ENCODE measurements at places on chromosomes 13 and 19. TPM values are rescaled to one million over a fixed set of nuclear protein-coding genes. Genes with fewer than 3 reads are reported as not detected.

Gene IGFL3
- 0.49 TPM for total RNA-seq

Gene LILRB2
- total RNA-seq, result not detected

Gene PLA2G4C
- total RNA-seq, result 7.7 TPM

Gene FFAR1
- not detected for total RNA-seq

Gene MUC16
- not detected for total RNA-seq

Gene GZMM
- total RNA-seq, result not detected

Gene CGB7
- 0.16 TPM for total RNA-seq

Gene KLK4
- not detected for total RNA-seq

Gene ZNF155
- total RNA-seq, result 8.0 TPM

Gene GPX4
- total RNA-seq, result 238 TPM

Gene EFNA2
- not detected for total RNA-seq

Data from hair follicle dermal papilla cell (primary cell).